Calu3 (cell line): ENCODE measurements at places on chromosomes 1 and 21. TPM values are rescaled to one million over a fixed set of nuclear protein-coding genes. Genes with fewer than 3 reads are reported as not detected.

GBP5 gene
- total RNA-seq, result 0.54 TPM in 1 of 2 replicates, not detected in the other

DNA sequence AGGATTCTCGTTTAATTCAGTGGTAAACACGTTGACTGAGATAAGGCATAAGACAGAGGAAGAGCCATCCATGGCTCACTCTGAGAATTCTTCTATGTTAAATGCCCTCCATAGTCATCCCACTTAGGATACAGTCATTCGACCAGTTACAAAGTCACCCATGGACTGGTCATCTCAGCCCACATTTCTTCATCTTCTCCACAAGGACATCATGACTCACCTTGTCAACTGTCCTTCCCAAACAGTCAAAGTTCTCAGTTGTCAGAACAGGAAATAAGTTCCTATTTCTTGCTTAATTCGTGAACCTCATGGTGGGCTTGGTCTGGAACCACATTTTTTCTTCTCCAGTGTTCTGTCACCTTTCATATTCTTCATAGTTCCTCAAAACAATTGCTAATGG, 133.2 kb downstream of the TGFB2 start:
- no peak overlapping the region for H3K4me3 ChIP-seq
- H3K27ac ChIP-seq, result peak overlapping the region; percentile 71
- peaks cover 14% of the 10 kb centered on the region for H3K36me3 ChIP-seq
- H3K4me1 ChIP-seq, result peaks cover 71% of the 10 kb centered on the region

FCRL1 gene
- not detected in 2 replicates for total RNA-seq

KRTAP19-3 gene
- not detected in 2 replicates for total RNA-seq

- no peaks in the 10 kb centered on the region for H3K4me1 ChIP-seq
- H3K4me3 ChIP-seq, result no peak overlapping the region
- DNase-seq, result no peak
- H3K36me3 ChIP-seq, result no peaks in the 10 kb centered on the region
Observed at GRCh38 chr21:31399591-31399990, 55.5 kb upstream of the TIAM1 start.

DNA sequence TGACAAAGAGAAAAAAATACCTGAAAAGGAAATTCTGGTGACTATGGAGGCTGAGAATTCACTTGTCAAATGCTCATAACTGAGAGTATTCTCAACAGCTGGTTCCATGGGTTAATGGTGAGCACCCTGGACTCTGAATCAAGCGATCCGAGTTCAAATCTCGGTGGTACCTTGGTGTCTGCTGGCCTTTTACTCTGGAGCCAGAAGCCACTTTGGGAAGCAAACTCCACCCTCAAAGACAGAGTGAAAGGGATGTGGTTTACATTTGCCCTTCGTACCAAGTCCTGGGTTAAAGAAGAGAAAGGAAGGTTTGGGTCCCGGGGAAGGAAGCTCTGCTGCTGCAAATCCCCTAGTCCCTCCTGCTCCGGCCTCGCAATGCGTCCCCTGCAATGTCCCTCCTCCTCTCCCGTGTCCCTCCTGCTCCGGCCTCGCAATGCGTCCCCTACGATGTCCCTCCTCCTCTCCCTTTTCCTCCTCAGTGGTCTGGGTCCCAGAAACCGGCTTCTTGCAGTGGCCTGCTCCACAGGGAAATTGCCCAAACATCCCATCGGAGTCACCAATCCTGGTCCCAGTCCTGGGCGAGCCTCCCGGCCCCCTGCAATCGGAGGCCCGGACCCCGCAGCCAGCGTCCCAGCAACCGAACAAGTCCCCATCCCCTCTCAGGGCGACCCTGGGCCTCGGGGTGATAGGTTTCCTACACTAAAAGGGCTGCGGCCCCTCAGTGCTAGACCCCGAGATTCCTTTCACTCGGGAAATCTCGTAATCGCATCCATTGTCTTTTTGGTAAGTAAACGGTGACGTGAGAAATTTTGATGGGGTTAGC, 129.4 kb downstream of the PPIAL4G start:
- peak; percentile 7 for DNase-seq
- peaks cover 67% of the 10 kb centered on the region for H3K27me3 ChIP-seq
- no peak overlapping the region for H3K27ac ChIP-seq
- H3K4me1 ChIP-seq, result no peaks in the 10 kb centered on the region

DNA sequence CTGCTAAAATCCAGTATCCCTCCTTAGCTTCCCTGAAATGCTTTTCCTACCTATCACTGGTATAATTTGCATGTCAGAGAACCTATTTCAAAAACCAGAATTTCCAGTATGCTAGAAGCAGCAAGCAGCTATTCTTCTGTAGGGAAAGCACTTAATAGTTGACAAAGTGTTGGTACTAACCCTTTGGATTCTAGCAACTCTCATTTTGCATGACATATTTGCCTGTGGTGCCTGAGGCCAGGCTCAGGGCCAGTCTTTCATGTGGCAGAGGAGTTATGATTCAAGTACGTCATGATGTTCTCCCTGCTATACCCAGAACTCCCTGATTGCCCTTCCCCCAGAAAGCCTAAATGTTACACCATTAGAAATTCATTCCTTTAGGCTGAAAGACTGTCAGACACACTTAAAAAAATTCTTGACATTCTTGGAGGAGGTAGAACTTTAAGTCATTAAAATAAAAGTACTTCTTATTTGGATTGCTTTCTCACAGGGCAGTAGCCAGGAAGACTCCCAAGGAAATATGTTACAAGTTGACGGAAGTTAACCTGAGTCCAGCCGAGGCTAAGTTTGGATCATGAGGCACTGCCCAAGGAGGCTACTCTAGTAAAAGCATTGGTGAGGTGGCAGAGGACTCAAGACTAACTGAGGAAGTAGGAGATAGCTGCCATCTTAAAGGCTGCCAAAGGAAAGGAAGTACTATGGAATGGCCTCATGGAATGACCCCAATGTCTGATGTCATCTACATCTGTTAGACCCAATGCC, 298.4 kb upstream of the SPAG17 start:
- no peaks in the 10 kb centered on the region for H3K4me1 ChIP-seq
- H3K27ac ChIP-seq, result no peak overlapping the region
- no peak for DNase-seq
- H3K4me3 ChIP-seq, result no peak overlapping the region
- H3K36me3 ChIP-seq, result no peaks in the 10 kb centered on the region

- H3K36me3 ChIP-seq, result no peaks in the 10 kb centered on the region
- H3K4me3 ChIP-seq, result no peak overlapping the region
- no peak overlapping the region for H3K27ac ChIP-seq
- peaks cover 54% of the 10 kb centered on the region for H3K27me3 ChIP-seq
- DNase-seq, result no peak
Observed at GRCh38 chr1:154664331-154665002, 56.5 kb upstream of the ADAR start.

GRCh38 chr1:15973772-15974171, 2.1 kb downstream of the ZBTB17 start:
- peaks cover 28% of the 10 kb centered on the region for H3K36me3 ChIP-seq
- H3K4me1 ChIP-seq, result peaks cover 17% of the 10 kb centered on the region
- H3K27ac ChIP-seq, result no peak overlapping the region

EPHB2 gene
- total RNA-seq, result 15.6 and 19.3 TPM in 2 replicates

GRCh38 chr1:148158341-148159003, 6.4 kb upstream of the NBPF11 start:
- H3K4me3 ChIP-seq, result no peak overlapping the region
- no peaks in the 10 kb centered on the region for H3K4me1 ChIP-seq
- peaks cover 36% of the 10 kb centered on the region for H3K27me3 ChIP-seq
- H3K27ac ChIP-seq, result no peak overlapping the region
- no peaks in the 10 kb centered on the region for H3K36me3 ChIP-seq
- DNase-seq, result no peak

DNA sequence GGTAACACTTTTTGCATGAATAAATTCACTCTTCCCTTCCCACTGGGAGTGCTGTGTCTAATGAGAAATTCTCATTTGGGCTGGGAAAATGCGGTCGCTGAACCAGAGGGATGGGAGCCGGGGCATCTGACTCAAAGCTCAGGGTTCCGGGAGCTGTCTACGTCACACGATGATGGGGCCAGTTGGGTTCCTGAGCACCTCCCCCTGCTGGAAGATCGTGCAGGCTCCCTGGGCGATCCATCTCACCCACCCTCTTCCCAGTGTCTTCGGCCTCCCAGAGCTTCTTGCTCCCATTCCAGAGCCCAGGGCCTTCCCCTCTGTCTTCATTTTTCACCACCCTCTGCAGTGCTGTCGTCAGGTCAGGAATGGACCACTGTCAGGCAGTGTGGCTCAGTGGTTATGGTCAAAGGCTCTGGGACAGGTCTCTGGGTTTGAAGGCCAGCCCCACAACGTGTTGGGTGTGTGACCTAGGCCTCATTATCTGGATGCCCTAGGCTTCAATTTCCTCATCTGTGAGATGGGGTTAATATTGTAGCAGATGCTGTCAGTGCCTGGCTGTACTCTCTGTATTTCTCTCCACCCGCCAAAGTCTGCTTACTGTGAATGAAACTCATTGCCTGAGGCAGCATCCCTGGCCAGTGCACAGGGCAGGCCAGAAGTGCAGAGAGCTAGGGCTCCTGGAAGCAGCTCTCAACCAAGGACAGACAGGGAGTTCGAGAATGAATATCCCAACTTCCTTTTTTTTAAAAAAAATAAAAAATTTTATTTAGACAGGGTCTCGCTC, 31.8 kb downstream of the IGSF21 start:
- peaks cover 26% of the 10 kb centered on the region for H3K27me3 ChIP-seq
- no peaks in the 10 kb centered on the region for H3K4me1 ChIP-seq
- no peak for DNase-seq
- no peak overlapping the region for H3K27ac ChIP-seq

- no peak for DNase-seq
- H3K4me1 ChIP-seq, result no peaks in the 10 kb centered on the region
- peaks cover 100% of the 10 kb centered on the region for H3K27me3 ChIP-seq
- H3K36me3 ChIP-seq, result no peaks in the 10 kb centered on the region
Observed at GRCh38 chr1:223478606-223479005, 85.4 kb downstream of the CCDC185 start.

ACTL8 gene
- total RNA-seq, result 0.22 TPM in 1 of 2 replicates, not detected in the other

GRCh38 chr1:42674682-42675081, 7.5 kb upstream of the YBX1 start:
- no peak overlapping the region for H3K27ac ChIP-seq
- no peak overlapping the region for H3K4me3 ChIP-seq
- peaks cover 18% of the 10 kb centered on the region for H3K36me3 ChIP-seq
- H3K4me1 ChIP-seq, result no peaks in the 10 kb centered on the region
- no peaks in the 10 kb centered on the region for H3K27me3 ChIP-seq
- no peak for DNase-seq

DNA sequence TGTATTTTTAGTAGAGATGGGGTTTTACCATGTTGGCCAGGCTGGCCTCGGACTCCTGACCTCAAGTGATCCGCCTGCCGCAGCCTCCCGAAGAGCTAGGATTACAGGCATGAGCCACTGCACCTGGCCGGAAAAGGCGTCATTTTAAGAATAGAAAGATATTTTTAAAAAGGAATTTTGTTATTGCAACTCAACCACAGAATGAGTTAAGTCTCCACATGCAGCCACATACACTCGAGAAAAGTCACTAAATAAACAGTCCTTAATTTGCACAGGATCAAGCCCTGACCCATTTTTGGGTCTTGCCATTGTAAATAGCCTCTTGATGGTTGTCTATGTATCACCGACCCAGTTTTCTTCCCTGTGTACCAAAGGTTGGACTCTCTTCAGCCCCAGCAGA, 85.5 kb downstream of the FBXO2 start:
- peaks cover 94% of the 10 kb centered on the region for H3K27me3 ChIP-seq
- H3K4me3 ChIP-seq, result no peak overlapping the region
- H3K4me1 ChIP-seq, result no peaks in the 10 kb centered on the region
- no peak overlapping the region for H3K27ac ChIP-seq
- no peaks in the 10 kb centered on the region for H3K36me3 ChIP-seq

S100A2 gene
- 11.1 and 14.1 TPM in 2 replicates for total RNA-seq

GRCh38 chr1:65924471-65924870, 131.8 kb downstream of the PDE4B start:
- H3K36me3 ChIP-seq, result no peaks in the 10 kb centered on the region
- H3K27ac ChIP-seq, result no peak overlapping the region
- no peaks in the 10 kb centered on the region for H3K4me1 ChIP-seq
- H3K4me3 ChIP-seq, result no peak overlapping the region
- H3K27me3 ChIP-seq, result no peaks in the 10 kb centered on the region

DNA sequence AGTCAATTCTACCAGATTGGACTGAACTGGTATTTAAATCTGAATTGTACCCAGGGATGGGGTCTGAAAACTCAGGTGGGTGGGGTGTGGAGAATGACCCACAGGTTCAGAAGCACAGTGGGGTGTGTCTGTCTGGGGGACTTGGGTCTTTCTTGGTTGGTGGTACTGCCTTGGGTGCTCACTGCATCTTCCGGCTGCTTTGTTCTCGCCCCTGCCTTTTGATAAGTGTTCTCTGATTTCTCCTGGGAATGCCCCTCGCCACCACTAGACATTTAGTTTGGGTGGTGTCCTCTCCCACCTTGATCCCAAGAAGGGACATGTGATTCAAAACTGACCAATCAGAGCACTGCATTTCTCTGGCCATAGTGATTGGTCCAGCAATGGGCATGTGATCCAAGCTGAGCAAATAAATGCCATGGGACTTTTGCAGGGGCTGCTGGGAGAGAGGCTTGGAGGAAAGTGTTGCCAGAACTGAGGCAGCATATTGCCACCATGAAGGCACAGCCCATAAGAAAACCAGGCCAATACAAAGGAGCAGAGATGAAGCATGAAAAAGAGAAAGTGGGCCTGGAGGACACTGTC, 270.5 kb downstream of the NPHP4 start:
- H3K4me3 ChIP-seq, result no peak overlapping the region
- H3K27ac ChIP-seq, result no peak overlapping the region
- H3K4me1 ChIP-seq, result no peaks in the 10 kb centered on the region
- H3K27me3 ChIP-seq, result peaks cover 77% of the 10 kb centered on the region
